IPS-NIHi11 (cell line): ENCODE measurements at places on chromosomes 12 and 14.

DNA sequence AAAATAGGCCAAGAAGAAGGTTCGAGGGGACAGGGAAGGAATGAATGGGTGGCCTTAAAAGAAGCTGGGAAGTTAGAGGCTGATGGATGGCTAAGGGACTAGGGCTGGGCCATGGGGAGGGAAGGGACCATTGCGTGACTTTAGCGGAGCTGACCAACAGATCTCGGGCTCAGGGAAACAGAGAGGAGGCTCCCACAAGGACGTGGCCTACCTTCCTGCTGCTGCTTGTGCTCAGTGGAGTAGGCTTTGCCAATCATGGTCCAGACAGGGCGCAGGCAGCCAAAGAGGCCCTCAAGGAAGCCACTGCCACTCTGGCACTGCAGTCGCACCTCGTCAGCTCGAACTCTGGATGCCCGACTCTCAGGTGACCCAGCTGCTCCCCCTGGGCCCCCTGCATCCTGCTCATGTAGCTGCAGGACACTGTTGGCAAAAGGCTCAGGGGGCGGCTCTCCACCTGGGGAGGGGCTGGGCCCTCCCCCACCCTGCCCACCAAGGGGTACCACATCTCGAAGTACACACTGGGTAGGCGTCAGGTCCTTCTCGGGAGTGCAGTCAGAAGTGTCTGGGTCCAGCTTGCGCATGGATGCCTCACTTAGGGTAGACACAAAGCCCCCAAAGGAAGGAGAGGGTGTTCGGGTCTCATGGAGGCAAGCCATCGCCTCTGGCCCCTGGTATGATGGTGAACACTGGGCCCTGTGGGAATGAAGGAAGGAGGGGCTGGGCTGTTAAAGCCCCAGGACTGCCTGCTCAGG is 12.3 kb downstream of the MAP3K12 start:
- DNase-seq: no peak

DNA sequence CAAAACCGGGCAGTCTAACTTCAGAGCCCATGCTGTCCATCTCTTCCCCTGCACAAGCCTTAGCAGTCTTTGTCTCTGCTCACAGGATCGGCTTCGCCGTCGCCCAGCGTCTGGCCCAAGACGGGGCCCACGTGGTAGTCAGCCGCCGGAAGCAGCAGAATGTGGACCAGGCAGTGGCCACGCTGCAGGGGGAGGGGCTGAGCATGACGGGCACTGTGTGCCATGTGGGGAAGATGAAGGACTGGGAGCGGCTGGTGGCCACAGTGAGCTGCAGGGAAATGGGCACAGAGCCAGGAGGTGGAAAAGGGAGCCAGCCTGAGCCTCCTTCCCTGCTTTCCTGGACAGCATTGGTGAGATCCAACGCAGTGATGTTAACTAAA is 14.2 kb upstream of the CARMIL3 start:
- no peak for DNase-seq

DNA sequence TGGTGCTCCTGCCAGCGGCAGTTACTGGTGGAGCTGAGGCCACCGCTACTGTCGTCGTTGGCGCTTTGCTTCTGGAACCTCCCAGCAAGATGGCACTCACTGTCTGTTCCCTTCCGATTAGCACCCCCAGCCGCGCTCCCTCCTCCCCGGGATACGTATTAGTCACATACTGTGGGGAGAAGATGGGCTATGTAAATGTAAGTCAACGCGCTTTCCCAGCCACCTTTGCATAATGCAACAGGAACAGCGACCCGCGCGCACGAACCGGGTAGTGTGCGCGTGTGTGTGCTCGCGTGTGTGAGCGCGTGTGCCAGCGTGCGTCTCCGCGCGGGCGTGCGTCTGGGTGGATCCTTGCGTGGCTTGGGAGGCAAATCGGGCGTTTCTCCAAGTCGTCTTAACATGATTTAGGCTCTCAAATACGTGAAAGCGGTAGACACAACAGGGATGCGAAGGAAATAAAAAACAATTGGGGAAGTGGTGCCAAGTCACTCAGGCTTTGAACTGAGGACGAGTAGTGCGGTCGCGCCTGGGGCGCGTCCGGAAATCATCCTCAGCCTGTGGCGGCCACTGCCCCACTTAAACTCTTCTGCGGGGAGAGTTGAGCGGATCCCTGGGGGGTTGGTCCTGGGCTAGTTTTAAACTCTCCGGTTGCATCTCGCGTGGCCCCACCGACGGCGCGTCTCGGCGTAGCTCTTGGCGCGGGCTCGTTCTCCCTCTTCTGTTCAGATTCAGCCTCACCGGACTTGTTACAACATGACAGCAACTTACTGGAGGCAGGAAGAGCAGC is 1.8 kb downstream of the FLRT2 start:
- peak; percentile 42 for DNase-seq

GRCh38 chr12:31929027-31929526 is 30.1 kb upstream of the RESF1 start:
- no peak for DNase-seq

- DNase-seq: peak; percentile 28
These were observed 84.2 kb downstream of the DENND5B start for GRCh38 chr12:31506515-31507306.

DNA sequence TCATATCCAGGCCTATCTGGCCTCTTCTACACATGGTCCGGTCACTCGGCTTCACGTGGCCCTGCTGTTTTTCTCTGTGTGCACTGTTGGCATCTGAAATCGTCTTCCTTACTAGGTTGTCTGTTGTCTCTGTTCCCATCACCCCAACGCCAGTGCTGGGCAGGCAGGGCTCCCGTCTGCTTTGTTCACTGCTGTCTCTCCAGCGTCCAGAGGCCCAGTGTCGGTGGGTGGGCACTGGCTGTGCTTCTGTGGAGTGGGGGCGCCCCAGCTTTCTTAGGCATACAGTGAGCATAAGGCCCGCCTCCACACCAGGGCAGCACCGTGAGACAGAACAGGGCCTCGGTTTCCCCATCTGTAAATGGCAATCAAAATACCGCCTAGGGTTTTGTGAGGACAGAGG is 153.1 kb downstream of the BCL11B start:
- no peak for DNase-seq

- no peak for DNase-seq
These were observed 28.0 kb downstream of the NOS1 start for GRCh38 chr12:117333331-117333881.

DNA sequence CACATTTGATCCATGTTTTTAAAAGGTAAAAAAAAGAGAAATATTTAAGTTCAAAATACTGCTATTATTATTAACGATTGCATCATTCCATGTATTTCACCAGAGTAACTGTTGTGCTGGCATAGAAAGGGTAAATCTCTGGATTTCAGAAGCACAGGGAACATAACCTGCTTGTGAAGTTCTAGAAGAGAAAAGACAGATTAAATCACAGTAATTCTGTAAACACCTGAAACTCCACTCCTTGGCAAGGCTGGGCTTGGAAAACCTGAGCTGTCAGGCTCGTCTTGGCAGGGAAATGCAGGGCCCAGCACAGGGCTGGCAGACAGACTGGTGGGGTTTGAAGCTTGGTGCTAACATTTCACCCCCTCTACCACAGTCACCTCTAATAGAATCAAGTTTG is 35.1 kb downstream of the SVOP start:
- DNase-seq: no peak

DNA sequence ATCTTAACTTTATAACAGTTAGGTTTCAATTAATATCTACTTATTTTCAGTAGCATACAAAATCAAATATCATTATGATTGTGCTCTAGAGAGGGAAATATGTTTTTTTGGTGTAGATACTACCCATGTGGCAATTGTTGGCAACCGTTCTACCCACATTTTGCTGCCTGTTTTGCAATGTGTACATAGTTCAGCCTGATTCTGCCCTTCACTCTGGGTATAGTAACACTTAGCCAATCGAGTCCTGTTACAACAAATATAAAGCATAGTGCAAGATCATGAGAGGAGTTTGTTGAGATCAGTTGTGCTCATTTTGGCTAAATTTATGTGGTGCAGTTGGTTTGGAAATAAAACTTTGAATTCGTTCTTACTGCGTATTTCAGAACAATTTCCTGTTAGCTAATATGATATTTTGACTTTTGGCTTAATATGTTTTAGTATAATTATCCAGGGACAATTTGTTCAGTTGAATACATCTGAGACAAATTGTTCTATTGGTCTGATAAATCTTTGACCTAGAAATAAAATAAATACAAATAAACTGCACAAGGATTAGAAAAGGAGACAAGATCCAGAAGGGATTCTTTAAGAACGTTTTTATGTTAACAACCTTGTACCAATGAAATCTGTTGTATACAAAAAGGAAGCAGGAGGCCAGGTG is 76.9 kb downstream of the ATF7IP start:
- no peak for DNase-seq

GRCh38 chr12:54428050-54429013 is 9.3 kb upstream of the ITGA5 start:
- peak; percentile 51 for DNase-seq

DNA sequence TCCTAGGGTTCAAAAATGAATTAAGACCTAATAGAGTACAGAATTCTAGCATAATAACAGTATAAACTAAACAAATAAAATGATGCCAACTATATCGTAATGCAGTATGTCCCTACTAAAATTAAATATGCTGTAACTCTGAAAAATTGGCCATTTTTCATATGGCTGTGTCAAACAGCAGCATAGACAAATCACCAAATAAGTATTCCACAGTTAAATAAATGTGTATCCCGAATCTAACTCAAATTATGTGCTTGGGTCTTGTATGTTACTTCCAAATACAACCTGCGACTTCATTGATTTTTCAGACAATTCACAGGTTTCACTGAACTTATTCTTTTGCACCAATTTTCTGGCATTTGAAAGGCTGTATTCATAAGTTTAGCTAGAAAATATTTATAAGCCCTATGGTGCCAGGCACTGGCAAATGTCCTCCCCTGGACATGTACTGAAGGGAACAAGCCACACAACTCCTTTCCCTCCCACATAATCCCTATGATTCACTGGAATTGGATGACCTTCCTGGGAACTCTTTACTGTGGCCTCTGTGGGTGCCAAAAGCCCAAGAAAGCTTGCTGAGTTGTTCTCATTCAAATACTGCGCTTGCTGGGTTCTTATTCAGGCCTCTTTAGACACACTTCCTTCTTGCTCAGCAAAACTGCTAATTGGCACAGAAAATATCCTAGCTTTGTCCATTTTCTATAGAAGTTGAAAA is 108.8 kb downstream of the KITLG start:
- peak; percentile 22 for DNase-seq

DNA sequence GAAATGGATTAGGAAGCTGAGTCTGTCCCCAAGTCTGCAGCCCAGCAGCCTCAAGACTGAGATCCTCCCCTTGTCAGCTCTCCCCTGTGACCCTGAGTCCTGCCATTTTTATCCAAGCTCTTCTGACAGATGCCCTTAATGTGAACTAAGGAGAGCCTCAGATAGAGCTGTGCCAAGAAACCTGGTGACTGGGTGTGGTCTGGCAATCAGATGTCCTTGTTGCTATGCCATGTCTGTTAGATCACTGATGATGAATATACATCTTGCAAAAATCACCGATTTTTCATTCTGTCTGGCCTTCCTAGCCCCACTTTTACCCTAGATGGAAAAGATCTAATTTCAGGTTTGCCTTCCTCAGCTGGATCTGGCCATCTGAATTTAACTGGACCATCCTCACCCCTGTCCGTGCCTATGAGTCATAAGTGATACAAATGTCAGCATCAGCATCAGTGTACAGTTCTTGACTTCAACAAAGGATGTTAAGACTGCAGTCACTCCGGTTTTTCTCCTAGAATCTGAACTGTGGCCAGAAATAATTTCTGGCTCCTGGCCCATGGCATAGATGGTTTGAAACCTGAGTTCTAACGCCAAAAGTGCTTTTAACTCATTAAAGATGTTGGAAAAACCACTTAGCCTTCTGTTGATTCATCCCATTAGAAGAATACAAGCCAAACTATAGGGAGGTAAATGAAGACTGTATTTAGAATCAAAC is 61.2 kb upstream of the GRIP1 start:
- DNase-seq: no peak

DNA sequence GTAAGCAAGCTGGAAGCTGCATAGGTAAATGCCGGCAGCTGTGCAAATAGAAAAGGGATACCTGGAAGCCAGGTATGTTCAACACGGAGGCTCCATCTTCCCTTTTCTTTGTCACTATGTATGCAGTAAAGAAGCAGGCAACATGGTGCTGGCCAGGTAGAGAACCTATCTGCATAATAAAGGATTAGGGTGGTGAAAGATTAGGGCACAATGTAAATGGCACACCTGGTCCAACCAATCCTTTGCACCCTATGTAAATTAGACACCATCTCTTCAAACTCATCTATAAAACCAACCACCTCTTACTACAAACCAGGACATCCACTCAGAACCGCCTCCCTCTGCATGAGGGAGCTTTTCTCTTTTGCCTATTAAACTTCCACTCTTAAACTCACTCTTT is 32.3 kb downstream of the RPS29 start:
- DNase-seq: no peak
